ENCODE measurements at places on chromosomes 3 and 15.

GRCh38 chr3:16904423-16905417, 20.0 kb downstream of the PLCL2 start:
- no peak for DNase-seq

- DNase-seq: no peak
These were observed 346.9 kb upstream of the ROBO1 start for GRCh38 chr3:80114694-80115093.

GRCh38 chr3:117165176-117165575, 455.6 kb downstream of the TUSC7 start:
- no peak for DNase-seq

GRCh38 chr3:11634081-11634635, 9.6 kb downstream of the VGLL4 start:
- DNase-seq: peak; percentile 59

- peak; percentile 61 for DNase-seq
These were observed 94.8 kb downstream of the ATP8B4 start for GRCh38 chr15:50024281-50024680.

- no peak for DNase-seq
These were observed 2.7 kb downstream of the CCR1 start for GRCh38 chr3:46205286-46205960.

GRCh38 chr3:72818905-72819304, 29.3 kb downstream of the SHQ1 start:
- peak; percentile 97 for DNase-seq

GRCh38 chr15:35470441-35470840, 75.5 kb downstream of the DPH6 start:
- DNase-seq: no peak

DNA sequence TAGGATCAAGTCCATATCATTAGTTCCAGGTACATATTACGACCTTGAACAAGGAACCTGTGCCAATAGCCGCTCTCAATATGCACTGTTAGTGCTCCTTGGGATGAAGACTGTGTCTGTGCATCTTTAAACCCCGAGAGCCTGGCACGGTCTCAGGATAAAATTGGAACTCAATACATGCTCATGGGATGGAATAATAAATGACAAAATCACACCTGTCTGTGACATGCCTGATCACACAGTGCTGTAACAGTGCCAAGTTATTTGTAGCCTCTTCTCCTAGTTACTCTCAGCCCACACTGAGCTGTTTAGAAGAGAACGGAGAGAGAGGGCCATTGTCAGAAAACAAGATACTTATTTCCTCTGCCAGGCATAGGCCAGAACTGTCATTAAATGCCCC, 82.2 kb downstream of the SSR3 start:
- no peak for DNase-seq

GRCh38 chr3:179321668-179322285, 1.1 kb upstream of the ZNF639 start:
- DNase-seq: peak; percentile 72

DNA sequence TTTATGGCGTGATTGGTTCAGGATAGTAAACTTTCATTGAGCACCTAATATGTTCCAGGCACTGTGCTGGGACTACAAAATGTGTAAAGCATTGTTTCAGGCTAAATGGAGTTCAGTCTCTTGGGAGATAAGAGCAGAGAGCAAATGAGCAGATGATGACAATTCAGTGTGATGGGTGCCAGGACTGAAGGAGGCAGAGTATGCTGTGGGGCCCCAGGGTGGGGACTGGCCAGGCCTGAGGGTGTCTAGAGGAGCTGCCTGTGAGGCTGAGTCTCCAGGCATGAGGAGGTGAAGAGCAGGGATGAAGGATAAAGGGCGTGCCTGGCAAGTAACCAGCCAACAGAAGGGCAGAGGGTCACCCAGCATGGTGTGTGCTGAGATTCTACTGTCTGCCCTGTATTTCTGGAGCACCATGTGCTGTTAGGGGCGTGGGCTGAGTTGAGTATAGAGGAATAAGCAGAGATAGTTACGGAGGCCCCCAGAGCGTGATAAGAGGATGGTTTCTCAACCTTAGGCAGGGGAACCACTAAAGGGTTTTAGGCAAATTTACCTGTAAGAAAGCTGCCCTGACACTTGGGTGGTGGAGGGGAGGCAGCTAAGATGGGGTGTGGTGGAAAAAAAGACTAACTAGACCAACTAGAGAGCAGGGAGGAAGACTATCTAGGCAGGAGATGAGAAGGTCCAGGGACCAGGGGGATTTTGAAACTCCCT, 38.5 kb downstream of the EPHB1 start:
- DNase-seq: no peak

DNA sequence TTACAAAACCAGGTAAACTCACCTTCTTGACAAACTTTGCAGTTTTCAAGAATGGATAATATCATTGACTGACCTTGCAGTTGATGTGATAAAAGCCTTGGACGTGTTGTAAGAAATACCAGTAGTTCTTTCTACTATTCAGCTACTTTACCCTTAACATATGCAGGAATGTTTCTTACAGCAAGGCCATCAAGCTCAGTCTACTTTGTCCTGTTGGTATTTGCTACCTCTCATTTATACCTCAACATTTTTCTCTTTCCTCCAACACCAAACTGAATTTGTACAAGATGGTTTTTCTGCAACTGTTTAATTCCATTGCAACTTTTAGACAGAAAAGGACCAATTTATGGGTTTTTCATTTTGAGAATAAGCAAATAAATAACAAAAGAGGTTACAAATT, 147.4 kb upstream of the BCHE start:
- DNase-seq: no peak

DNA sequence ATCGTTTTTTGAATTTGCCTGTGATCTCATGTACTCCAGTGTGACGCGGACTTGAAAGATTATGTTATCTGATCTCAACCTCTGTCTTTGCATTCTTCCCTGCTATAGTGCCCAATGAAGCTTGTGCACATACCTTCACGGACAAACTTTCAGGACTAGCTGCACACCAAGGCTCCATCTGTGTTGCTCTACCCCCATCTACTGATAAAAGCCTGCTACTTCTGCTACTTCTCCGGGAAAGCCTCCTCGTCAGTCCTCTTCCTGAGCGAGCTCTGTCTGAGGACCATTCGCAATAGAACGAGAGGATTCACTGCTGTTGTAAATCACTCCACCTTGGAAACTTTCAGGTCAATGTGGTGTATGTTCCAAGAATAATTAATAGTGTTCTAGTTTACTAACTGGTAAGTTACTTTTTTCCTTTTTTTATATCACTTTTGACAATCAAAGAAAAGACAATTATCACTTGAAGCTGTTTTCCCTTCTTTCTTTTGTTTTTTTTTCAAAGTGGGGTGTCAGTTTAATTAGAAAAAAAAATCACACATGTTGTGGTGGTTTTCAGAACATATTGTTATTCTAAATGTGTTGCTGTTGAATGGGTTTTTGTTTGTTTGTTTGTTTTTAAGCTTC, 217.6 kb downstream of the ARRDC4 start:
- peak; percentile 73 for DNase-seq

- DNase-seq: peak; percentile 75
These were observed 6.0 kb downstream of the WNT5A start for GRCh38 chr3:55480911-55481743.

- no peak for DNase-seq
These were observed 29.4 kb downstream of the DLG1 start for GRCh38 chr3:197269024-197269423.

DNA sequence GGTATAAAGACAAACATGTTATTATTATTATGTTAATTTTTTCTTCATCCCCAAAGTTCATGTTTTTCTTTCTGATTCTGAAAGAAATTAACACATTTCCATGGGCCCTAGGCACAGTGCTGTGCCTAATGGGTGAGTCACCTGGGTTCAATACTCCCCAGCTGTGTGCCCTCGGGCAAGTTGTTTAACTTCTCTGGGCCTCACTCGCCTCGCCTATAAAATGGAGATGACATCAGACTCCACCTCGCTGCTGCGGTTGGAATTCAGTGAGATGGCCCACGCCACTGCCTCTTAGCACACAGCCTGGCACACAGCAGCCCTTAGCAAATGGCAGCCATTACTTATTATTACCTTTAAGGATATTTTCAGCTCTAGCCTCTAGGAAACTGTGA, 22.6 kb downstream of the DNASE1L3 start:
- no peak for DNase-seq

GRCh38 chr15:45871121-45871855, 236.5 kb downstream of the SQOR start:
- DNase-seq: no peak

DNA sequence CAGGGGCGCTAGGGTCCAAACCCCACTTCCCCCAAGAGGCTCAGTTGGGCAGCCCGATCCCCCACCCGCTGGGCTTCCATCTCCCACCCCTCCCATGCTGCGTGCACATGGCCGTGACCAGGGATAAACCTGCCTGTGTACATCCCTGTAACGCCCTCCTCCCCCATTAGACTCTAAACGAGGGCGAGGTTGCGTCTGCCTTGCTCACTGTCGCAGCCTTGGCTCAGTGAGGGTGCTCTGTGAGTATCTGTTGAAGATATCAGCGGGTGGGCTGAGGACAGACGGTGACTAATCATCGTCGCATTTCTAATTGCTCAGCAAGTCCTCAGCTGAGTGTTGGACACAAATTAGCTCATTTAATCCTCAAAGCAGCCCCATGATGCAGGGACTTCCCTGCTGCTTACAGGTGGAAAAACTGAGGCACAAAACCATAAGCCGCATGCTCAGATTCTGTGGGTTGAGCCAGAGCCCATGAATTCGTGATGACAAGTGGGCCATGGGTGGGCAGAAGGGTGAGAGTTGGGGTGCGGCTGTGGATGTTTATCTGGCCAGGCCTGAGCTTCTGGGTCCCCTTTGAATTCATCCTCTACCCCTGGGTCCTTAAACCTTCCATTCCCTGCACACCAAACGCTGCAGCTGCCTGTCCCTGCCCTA, 26.0 kb downstream of the FBLN2 start:
- peak; percentile 55 for DNase-seq

- peak; percentile 59 for DNase-seq
These were observed 32.5 kb downstream of the WNT5A start for GRCh38 chr3:55454611-55455010.

DNA sequence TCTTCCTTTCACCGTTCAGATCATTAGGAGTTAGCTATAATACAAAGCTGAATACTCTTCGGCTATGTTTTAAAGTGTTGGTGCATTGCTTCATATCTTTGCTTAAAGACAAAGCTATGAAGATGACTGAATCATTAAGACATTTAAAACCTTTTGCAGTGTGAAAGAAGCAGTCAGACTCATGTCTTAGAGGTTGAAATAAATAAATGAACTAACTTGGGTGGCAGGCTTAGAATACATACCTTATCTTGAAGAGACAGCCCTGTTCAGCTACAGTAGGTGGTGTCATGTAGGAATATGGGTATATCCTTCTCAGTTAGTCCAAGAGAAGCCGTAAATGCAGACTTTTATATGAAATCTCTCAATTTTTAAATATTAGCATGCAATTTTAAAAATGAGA, 63.4 kb downstream of the OPA1 start:
- no peak for DNase-seq

GRCh38 chr15:40282869-40283614, at the start of gene ANKRD63:
Gene ANKRD63, minus strand, starts transcription at chr15:40283064. Its CDS starts 478 bp downstream, at chr15:40282586.
- no peak for DNase-seq

DNA sequence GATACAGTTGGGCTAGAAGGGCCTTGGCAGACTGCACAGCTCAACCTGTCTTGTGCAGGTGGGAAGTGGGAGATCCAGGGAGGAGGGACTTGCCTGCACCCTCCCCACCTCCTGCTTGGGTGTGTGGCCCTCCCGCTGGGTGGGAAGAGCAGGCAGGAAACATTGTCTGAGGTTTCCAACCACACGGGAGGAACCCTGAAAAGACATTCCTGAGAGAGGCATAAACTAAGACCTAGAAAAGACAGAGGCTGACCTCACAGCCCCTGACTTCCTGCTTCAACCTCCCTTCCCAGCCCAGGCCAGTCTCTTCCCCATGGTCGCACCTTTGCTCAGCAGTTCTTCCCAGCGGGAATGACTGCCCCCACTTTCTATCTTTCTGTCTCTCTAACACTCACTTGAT, 46.3 kb upstream of the INSYN1 start:
- peak; percentile 6 for DNase-seq

DNA sequence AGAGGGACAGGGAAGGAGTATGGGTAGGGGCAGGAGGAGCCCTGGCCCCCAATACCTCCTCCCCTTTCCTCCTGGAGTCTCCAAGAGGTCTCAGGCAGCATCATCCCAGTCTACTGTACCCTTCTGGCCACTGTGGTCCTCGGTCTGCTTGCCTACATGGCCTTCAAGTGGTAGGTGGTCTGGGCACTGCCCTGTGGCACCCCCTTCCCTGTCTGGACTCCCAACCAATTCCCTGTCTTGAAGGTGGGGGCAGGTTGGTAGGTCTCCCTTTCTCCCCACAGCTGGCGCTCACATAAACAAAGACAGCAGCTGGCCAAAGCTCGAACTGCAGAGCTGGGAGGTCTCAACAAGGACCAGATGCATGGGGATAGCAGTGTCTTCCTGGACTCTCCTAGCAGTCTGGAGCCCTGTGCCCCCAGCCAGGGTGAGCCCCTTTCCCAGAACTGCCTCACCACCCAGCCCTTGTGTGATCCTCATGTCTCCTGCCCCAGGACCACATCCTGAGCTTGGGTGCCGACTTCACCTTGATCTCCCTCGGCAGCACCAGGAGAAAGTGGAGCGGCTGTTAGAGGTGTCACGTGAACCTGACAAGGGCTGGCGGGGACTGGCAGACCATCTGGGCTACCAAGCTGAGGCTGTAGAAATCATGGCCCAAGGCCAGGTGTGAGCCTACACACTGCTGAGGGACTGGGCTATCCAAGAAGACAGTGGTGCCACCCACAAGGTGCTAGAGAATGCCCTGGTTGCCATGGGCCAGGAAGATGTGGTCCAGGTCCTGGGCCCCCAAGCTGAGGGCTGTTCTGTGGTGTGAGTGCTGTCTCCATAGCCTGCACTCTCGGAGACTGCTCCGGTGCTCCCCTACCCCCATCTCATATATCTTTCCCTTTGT, 33.1 kb downstream of the NBEAL2 start:
- no peak for DNase-seq

DNA sequence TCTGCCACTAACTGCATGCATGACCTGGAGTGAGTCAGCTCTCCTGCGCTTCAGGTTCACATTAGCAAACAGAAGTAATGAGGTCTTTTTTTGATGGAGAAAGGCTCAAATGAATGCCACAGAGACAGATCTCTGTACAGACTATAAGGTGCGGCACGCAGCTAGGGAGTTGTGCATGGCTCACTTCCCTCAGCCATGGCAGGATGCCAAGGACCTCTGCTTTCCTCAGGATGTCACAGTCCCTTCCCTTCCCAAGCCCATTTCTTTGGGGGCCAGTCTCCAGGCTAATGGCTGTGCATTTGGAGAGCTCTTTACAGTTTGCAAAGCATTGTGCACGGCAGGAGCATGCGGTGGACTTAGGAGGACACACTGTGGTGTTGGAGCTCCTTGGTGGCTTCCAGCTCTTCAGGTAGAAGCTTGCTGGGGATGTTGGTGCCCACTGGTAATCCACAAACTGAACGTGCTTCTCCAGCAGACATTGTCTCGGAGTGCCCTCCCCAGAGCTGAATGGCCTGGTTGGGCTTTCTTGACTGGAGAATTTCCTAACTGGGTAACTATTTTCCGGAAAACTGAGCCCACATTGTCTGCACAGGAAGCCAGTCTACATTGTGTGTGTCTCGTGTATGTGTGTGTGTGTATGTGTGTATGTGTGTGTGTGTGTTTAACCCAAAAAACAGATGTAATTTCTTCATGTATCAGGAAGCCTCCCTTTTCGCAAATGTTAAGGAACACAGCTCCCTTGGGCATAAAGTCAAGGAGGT, 172.5 kb upstream of the TLE3 start:
- peak; percentile 52 for DNase-seq

- DNase-seq: no peak
These were observed 23.6 kb downstream of the UBE2E1 start for GRCh38 chr3:23829242-23829934.

- DNase-seq: no peak
These were observed 218.5 kb downstream of the SV2B start for GRCh38 chr15:91318516-91318915.
